Gastroesophageal sphincter (tissue), 4 donors: ENCODE measurements at places on chromosomes 11 and 22. TPM values are rescaled to one million over a fixed set of nuclear protein-coding genes. Genes with fewer than 3 reads are reported as not detected.

TSPAN32 gene
- total RNA-seq, result not detected

KLHDC7B gene
- total RNA-seq, result not detected

DNA sequence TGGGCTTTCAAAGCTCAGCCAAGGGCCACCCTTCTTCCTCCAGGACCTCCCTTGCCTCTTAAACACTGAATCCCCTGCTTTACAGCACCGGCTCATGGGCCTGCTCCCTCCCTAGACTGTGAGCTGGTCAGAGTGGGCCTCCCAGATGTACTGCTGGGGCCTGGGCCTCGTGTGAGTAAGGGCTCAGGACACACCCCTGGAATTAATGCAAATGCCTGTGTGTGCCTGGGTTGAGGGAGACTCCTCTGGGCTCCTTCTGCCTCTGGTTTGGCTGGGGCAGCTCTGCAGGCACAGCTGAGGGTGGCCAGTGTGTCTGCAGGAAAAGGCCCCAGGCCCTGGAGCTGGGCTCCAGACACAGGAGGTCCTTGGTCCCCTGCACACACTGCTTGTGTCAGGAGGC lies 24.2 kb downstream of the ALX4 start:
- ATAC-seq, result no peak

DNA sequence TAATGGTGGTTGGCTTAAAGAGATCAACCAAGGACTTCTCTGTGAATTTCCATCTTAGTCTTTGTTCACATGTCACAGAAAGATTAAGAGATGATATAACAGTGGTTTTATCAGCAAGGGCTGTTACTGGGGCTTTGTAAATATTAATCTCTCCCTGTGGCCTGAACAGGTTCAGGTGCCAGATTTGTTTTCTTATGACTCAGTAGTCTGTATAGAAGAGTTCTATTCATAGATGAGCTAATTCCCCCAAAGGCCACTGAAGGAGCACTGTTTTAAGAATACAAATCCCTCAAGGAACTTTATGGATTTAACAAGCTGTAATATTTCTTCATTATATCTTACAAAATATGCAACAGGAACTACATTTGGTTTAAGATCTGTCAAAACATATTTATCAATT lies 50.4 kb downstream of the TCP11L1 start:
- no peak for ATAC-seq

DNA sequence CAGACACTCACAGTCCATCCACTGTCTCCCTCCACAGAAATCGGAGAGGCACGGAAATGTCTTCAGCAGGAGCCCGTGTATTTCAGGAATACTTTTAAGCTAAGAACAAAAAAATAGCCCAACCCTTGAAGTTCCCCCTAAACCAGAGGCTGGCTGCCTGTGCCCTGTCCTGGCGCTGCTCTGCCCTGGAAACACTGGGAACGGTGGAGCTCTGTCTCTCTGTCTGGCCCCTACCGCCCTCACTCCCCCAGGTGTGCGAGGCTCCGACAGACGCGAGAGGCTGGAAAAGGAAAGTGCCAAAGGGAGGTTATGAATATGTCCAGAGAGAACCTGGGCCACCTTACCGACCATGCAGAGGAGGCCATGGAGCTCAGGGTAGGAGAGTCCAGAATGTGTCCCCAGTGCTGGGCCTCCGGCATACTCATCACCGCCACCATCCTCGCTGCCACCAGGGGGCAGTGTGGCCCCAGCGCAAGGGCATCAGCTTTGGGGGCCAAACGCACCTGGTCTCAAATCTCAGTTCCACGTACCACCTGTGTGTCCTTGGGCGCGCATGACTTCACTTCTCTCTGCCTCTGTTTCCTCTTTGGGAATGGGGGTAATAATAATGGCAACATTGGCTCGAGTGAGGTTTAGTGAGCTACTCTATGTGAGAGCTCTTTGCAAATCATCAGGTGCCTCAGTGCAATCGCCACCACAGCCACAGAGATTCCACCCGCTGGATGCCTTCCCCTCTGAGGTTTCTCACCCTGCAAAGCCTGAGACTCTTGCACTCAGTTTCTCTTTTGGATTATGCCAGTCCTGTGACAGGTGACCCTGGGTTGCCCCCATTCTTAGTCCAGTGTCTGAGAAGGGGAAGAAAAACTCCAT lies 10.4 kb upstream of the SLCO2B1 start:
- no peak for ATAC-seq

DNA sequence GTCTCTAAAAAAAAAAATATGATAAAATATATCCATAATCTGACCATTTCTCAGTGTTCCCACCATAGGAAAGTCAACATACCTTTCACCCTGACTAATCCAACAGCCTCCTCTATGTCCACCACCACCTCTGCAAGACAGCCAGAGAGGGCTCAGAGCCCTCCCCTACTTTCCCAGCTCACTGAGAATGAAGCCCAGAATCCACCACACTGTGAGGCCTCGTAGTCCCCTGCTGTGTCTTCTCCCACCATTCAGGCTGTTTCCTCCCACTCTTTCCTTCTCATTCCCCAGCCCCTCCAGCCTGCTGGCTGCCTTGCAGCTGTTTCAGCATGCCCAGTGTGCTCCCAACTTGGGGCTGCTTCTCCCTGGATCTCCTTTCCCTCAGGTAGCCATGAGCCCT lies 27.0 kb downstream of the SGSM3 start:
- ATAC-seq, result no peak

- no peak for ATAC-seq
Observed at GRCh38 chr11:46967962-46968361, 31.4 kb downstream of the CSTPP1 start.

- ATAC-seq, result no peak
Observed at GRCh38 chr22:25027043-25027906, 74.8 kb downstream of the KIAA1671 start.

DNA sequence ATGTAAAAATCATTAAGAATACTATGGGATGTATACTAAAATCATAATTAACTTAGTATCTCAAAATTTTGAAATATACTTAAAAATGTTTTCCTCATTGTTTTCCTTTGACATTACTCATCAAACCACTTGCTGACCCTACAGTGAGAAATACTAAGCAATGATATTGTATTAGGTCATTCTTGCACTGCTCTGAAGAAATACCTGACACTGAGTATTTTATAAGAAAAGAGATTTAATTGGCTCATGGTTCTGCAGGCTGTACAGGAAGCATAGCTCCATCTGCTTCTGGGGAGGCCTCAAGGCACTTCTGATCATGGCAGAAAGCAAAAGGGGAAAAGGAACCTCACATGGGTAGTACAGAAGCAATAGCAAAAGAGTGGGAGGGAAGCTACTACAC lies 950.9 kb upstream of the CHORDC1 start:
- no peak for ATAC-seq

DNA sequence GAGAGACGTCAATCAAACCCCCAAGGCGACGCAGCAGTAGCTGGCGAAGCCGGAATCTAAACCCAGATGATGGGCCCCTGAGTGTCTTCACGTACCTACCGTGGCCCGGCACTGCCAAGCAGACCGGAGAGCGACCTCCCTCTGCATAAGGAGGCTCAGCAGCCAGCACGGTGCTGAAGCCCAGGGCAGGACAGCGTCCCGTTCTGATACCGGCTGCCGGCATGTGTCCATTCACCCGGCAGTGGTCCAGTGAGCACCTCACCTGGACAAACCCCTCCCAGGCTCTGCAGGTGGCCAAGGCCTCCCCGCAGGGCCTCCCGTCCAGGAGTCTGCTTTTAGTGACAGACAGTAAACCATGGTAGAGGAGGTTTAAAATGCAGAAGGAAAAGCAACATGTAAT lies 142.0 kb downstream of the BRD1 start:
- no peak for ATAC-seq
